ENCODE measurements at places on chromosomes 12 and 14.

GRCh38 chr14:61602733-61603077 is 92.6 kb upstream of the HIF1A start:
- DNase-seq = peak; percentile 70

DNA sequence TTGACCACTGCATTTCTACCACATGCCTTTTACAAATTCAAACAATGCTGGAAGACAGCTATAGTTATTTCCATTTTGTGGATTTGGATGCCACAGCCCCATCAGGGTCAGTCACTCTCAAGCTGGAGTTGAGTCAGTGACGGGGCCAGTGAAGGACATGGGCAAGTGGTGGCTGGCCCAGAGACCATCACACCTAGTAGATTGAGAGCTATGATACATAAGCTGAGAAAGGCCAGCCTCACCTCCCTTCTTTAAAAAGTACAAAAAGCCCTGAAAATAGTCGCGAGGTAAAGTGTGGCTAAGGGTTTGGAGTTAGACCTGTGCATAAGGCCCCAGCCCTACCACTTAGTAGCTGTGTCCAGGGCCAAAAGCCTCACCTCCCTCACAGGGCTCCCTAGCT is 4.1 kb downstream of the KCTD10 start:
- no peak for DNase-seq

DNA sequence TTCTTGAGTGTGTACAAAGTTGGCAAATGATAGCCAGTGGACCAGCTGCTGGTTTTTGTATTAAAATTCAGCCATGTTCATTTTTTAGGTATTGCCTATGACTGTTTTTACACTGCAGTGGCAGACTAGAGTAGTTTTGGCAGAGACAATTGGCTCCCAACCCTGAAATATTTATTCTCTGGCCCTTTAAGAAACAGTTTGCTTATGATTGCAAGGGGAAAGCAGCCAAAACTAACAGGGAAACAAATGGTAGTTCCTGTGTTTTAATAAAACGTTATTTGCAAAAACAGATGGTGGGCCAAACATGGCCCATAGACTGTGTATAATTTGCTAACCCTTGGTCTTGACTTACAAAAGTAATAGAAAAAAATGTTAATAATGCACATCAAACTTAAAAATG is 110.2 kb downstream of the ALX1 start:
- DNase-seq = no peak

DNA sequence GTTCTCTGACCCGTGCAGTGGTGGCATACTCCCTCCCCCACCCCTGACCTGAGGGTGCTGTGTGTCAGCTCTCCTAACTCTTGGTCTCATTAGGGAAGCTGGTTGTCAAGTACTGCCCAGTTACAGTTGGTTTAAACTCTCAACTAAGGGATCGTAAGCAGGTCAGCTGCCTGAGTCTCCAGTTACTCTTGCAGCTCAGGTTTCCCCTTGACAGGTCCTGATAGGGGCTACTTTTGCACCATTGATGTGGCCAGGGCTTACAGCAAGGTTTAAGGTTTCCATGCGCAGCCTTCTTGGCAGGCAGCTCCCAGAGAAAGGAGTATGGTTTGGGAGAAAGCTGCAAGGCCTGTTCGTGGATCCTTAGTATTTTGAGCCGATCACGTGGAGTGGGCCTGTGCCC is 74.5 kb downstream of the ETV6 start:
- DNase-seq = no peak

GRCh38 chr12:68560851-68561422 is 49.8 kb upstream of the RAP1B start:
- no peak for DNase-seq

GRCh38 chr12:77678621-77679020 is 152.1 kb upstream of the NAV3 start:
- no peak for DNase-seq

GRCh38 chr12:113158439-113159203 is 9.1 kb downstream of the CFAP73 start:
- DNase-seq = no peak

DNA sequence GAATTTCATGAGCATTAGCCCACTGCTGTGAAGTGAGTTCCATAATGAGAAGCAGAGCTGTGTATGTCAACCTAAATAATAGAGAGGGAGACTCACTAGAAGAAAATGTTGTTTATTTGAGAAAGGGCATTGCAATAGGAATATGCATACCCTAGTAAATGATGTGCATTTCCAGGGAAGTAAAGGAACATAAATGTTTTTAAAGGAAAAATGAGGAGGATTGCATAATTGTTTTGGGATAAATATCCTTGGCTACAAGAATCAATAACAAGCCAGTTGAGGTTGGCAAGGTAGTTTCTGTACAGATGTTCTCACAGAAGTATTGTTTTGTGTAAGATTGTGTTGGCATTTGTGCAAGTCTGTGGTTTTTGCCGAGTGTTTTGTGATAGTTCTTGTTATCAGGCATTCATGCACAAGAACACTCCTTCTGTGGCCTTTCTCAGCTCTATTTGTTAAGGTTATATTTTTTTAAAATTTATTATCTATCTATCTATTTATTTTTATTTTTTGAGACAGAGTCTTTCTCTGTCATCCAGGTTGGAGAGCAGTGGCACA is 47.1 kb downstream of the EMP1 start:
- DNase-seq = no peak

DNA sequence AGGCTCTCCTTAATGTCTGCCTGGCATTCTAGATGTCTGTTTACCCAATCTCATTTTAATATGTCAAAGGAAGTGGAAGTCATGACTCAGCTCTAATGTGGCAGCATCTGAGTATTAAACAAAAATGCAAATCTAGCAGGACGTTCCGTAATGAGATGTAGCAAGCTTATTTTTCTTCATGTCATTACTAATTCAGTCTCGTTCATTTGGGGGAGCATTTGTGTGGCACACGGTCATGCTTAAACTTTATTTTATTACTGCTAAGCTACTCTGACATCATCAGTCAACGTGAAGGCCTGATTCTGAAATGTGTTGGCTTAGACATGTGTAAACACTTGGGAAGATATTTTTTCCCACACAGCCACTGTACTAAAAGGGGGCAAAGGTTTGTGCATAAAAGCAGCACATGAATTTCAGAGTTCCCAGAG is 326.7 kb upstream of the TMPO start:
- DNase-seq = peak; percentile 10

GRCh38 chr12:78767264-78767981 is 97.2 kb upstream of the SYT1 start:
- DNase-seq = no peak

DNA sequence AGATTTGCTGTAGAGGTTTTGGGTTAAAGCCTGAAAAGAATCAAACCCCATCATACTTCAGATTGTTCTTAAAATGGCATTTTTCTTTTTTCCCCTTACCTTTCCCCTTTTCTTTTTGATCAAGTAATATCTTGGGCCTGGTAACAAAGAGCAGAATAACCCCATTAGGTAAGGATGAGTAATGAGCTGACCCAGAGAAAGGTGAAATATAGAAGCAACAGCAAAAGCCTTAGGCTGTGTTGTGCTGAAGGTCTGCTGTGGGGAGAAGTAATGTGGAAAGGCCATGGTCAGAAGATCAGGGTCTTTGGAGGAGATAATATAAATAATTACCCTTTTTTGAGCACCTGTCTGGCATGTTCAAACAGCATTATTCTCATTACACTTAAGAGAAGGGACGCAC is 42.3 kb downstream of the MIA2 start:
- no peak for DNase-seq

GRCh38 chr12:3089588-3089987 is 12.4 kb downstream of the TSPAN9 start:
- no peak for DNase-seq

- DNase-seq = no peak
Measured at GRCh38 chr12:94170690-94171594, 22.6 kb downstream of the PLXNC1 start.

DNA sequence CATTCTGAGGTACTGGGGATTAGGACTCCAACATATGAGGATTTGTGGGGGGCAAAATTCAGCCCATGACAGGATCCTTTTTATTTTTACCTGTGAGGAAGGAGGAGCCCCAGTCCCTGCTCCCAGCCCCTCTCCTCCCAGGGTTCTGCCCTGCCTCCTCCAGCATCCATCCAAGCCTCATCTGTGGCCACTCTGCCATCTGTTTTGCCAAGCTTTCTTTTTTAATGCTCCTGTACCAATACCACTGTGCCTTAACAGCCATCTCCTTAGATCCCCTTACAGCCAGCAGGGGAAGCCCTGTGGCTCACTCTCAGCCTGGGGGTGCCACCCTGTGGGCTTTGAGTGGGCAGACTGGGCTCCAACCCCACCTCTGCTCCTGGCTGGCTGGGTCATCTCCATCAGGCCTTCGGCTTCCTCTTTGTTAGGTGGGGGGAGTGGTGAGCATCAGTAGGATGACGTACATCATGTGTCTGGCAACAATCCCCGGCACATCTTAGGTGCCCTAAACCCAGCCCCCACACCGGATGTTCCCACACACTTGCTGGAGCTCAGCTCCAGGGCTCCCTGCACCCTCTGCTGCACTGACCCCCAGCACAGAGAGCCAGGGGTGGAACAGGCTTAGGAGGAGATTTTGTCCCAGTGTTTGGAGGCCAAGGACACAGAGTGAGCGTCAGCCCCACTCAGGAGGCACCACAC is 40.2 kb downstream of the CYP46A1 start:
- DNase-seq = peak; percentile 55

DNA sequence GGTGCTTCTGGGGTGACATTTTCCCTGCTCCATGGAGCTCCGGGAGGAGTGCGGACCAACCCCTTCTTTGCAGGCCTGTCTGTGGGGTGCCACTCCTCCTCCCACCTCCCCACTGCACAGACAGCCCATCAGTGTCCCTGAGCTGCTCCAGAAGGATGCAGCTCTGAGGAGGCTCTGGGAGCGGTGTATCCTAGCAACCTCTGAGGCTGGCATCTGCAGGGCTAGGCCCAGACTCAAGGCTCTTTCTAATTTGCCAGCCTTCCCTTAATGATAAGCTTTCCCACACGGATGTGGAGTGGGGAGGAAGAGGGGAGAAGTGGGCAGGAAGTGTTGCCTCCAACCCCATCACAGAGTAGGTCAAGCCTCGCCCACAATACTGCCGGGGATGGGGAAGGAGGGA is 59.7 kb downstream of the CALM1 start:
- no peak for DNase-seq

DNA sequence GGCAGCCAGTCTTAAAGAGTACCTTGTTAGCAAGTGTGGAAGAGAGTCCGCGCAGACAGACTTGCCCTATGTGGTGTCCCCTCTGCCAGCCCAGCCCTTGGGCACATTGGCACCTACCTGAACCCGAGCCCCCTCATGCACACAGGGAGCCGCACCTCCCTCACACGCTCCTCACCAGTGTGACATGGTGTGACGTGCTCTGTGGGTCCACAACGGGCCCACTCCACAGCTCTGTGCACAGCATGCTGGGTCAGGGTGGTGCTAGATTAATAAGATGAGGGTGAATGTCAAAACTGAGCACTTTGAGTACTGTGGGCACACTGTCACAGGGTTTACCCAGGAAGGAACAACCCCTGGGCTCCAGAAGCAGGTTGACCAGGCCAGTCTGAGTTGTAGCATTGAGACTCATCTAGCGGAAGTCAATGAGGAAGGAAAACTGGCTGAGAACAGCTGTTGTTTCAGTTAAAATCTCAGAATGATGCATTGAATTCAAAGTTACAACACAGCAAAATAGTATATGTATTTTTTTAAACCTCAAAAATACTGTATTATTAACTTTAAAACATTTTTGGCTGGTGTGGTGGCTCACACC is 53.4 kb upstream of the AMN start:
- DNase-seq = no peak

GRCh38 chr12:108054496-108054895 is 74.6 kb upstream of the WSCD2 start:
- DNase-seq = no peak

- no peak for DNase-seq
Measured at GRCh38 chr14:63710497-63710896, 17.4 kb downstream of the SGPP1 start.

- peak; percentile 13 for DNase-seq
Measured at GRCh38 chr14:88834883-88835431, 10.5 kb downstream of the TTC8 start.

DNA sequence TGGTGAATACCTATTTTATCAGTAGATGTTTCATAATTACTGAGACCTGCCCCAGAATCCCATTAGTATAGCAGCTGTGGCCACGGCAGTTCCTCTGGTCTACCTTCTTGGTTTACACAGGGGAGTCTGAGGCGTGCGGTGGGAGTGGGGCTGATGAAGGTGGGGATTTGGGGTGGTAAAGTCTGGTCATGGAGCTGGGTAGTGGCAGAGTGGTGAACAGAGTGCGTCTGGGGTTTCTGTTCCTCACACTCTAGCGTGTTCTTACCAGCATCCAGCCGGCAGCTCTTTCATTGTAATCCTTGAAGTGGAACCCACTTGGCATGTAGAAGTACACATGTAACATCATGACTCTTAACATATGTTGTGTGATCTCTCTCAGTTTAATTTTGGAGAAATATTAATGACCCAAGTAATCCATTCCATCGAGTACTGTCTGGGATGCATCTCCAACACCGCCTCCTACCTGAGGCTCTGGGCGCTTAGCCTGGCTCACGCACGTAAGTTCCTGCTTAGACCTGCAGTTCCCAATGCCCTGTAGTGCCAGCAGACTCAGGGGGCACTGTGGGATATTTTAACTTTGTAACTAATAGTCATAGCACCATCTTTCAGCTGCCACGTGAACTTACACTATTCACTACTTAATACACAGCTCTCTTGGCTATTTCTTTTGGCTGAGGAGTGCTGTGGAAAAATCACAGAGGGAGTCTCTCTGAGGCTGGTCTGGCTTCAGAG is 7.9 kb upstream of the DNAH10 start:
- DNase-seq = no peak

DNA sequence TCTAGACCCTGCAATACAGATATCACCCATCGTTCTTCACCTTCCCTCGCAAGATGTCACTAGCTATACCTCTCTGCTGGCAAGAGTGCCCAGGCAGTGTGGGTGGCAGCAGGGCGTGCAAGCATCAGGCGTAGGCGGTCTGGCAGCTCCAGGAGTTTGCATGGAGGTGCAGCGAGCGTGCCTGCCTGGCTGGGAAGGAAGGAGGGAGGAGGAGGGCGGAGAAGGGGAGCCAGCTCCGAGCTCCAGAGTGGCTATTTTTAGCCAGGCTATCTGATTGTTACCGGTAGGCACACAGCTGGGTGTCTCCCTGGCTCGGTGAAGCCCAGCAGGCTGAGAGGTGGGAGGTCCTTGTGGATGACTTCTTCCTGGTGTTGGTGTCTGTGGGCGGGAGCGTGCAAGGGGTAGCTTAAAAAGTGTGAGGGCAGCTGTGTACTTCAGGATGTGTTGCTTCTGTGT is 6.2 kb downstream of the FOXJ2 start:
- DNase-seq = peak; percentile 30

- DNase-seq = peak; percentile 37
Measured at GRCh38 chr14:105315941-105316576, 1.5 kb downstream of the PACS2 start.

GRCh38 chr12:52759695-52760094 is 17.4 kb downstream of the KRT76 start:
- DNase-seq = no peak

DNA sequence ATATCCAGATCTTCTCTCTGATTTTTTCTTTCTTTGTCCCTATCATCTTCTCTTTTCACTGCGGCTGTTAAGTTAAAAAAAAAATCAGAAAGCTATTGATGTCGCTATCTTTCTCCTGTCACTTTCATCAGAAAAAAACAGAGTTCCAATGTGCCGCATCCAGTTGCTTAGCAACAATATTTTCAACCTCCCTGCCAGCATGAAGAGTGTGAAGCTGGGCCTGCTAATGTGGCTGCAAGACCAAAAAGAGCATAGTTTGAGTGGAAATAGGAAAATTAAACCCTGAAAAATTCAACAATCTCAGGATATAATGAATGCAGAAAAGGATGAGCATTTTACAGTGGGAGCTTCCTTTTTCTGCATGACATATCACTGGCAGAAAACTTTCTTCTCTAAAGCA is 1025.4 kb upstream of the LRFN5 start:
- no peak for DNase-seq

GRCh38 chr12:10075451-10075850 is 23.3 kb downstream of the CLEC1A start:
- no peak for DNase-seq

All from HT1080 (cell line).